ENCODE measurements at places on chromosomes 1 and 21.
A peak's percentile ranks its signal among the peaks of the same experiment; 100 is the strongest.

- DNase-seq: no peak
Observed at GRCh38 chr1:106637566-106637965, 418.9 kb upstream of the PRMT6 start.

DNA sequence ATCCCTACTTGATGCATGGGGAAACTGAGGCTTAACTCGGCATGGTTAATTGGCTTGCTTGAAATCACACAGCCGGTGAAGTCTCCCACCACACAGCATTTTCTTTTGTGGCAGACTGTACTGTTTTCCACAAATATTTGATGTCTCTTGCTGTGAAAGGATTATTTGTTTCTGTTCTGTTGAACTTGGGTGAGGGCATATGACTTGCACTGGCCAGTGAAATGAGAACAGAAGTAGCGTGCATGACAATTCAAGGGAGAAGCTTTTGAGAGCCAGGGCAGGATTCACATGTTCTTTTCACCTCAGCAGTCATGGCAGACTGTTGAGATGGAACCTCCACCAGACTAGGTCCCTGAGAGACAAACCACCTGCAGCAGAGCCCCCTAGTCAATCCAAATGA, 11.7 kb upstream of the AK2 start:
- DNase-seq: peak; percentile 72

DNA sequence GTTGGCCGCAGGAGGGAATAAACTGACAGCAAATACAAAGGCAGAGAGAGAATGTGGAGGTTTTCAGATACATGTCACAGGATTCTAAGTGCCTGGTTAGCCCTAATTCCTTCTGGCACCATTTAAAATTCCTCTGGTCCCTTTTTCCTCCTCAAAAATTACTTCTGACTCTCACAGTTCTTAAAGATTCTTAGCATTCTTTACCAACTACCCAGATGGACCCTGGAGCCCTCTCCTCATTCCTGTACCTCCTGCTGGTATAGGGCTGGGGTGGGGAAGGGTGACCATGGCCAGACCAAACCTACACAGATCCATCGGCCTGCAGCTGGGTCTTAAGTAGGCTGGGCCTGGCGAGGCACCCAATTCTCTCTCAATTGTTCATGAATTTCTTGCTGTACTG, 7.2 kb downstream of the MKNK1 start:
- no peak for DNase-seq

- no peak for DNase-seq
Observed at GRCh38 chr1:95332754-95333153, 98.7 kb downstream of the RWDD3 start.

DNA sequence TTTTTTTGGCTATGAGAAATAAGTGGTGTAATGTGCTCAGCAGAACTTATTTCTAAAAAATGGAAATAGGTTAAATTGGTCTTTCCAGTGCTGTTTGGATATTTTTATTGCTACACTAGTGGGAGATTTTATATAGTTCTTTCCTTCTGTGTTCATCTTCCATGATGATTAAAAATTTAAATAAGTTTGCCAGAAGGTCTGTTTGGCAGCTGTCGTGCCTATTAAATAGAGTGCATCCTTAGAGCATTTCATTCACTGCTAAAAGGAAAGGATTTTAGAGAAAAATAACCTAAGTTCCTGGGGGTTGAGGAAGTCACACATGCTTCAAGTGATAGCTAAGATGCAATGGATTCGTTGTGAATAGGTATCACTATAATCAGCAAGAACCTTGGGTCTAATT, 29.7 kb upstream of the RAVER2 start:
- no peak for DNase-seq

DNA sequence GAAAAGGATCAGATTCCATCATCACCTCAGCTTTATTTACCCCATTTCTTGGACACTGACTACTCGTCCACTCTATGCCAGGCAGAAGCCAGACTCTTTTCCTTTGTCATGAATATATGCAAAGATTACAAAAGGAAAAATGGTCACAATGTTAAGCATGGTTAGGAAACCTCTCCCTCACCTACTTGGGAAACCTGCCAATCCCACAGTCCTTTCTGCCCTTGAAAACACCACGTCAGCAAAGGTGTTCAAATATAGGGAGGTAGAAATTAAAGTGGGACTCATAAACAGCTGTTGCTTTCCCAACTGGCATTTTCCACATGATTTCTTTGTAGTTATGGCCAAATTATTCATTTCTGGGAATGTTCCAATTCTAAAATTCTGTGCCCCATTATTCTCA, 16.2 kb upstream of the ATP13A2 start:
- no peak for DNase-seq

GRCh38 chr1:153646672-153647345, 11.7 kb upstream of the SNAPIN start:
- peak; percentile 27 for DNase-seq

DNA sequence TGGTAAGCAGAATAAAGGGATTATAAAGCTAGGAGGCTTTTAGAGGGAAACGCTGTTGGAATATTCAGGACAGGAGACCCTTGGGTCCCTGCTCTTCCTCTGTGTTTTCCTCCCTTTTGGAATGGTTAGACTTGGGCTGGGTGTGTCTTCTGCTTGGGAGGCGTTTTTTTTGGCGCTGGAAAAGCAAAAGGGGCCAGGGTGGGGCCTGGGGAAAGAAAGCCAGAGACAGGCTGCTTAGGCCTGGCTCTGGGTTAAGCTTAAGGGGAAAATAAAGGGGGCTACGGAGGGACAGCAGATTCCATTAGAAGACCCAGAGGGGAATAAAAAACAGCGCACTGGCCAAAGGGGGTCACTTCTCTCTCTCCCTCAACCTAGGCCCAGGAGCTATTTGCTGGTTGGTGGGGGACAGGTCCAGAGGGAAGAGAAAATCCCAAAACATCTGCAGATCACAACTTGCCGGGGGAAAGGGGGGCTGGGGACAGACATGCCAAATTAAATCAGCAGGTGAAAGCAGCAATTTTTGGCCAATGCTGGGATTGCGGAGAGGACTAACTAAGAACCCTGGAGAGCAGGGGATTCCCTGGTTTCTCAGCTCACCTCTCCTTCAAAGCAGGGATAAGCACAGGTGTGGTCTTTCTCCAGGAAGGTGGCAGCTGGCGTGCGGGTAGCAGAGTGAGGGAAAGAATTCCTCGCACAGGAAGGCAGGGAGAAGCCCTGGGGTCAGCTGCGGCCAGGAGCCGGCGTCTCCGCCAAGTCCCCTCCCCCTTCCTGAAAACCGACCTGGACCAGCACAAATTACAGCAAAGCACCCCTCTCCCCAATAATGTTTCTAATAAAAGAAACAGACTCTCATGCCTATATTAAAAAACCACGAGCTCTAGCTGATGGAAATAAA, 82.2 kb upstream of the AK4 start:
- peak; percentile 6 for DNase-seq

DNA sequence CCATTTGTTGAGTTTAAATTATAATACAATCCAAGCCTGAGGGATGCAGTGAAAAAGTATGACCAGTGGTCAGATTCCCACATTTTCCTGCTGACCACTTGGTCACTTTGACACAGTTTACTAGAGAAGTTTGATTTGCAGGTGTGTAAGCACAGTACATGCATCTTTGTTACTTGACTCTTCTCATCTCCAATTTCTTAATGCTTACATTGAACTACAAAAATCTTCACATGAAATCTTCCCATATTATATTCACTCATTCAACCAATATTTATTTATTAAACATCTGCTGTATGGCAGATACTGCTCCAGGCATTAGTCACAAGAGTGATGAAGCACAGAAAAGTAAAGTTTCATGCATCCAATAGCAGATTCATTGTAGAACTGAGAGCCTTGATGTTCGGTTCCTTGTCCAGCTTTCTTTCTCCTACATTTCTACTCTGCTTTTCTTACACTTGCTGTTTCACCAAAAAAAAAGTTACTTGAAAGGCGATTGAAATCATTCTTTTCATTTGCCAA, 211.7 kb downstream of the NFIA start:
- DNase-seq: no peak

- DNase-seq: no peak
Observed at GRCh38 chr1:114144016-114144415, 9.7 kb downstream of the SYT6 start.

GRCh38 chr1:45785583-45785982, 17.8 kb upstream of the MAST2 start:
- peak; percentile 56 for DNase-seq

DNA sequence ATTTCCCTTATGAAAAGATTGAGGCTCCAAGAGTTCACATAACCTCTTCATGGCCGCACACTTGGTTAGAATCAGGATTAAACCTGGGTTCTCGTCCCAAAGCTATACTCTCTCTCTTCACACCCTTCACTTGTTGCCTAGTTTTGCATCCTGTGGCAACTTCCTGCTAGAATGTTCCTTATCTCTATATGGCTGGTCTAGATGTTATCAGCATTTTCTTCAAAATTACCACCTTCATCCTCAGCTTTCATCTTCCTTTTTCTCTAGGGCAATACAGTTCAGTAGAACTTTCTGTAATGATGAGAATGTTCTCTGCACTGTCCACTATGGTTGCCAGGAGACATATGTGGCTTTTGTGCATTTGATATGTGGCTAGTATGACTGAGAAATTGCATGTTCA, 31.1 kb upstream of the BCAR3 start:
- DNase-seq: no peak

DNA sequence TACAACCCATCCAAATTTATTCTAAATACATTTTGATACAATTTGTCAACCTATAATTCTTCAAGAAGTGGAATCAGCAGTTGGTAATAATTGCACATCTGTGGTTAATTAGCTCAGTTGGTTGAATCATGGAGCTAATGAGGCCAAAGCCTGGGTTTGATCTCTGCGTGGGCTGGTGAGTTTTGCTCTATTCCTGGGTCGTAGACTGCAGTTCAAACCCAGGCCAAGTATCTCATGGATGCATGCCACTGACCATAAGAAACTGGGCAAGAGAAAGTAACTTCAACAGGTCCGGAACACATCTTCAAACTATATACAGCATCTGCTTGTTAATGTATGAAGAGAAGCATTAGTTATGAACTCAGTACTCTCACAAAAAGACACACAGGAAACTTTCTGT, 779.7 kb downstream of the USP25 start:
- DNase-seq: no peak

DNA sequence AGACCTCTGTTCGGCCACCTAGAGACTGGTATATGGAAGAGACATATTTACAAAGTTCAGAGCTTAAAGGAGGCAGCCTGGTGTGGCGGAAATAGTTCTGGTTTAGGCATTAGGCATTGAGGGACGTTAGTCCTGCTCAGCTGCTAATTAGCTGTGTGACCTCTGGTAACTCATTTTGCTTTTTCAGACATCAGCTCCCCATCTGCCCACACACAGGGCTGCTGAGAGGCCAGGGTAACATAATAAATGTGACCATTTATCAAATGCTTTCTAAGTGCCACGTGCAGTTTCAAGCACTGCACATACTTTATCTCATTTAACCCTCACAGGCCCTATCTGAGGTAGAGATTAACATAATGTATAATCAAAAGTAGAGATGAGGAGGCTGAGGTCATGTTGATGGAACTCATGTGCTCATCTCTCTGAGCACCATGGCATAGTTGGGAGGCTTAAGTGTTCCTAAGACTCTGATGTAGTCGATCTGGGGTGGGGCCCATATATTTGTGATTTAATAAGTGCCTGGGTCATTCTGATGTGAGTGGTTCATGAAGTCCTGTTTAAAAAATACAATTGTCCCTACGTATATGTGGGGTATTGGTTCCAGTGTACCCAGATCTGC, 267.2 kb upstream of the PLXNA2 start:
- no peak for DNase-seq

GRCh38 chr1:116449578-116449977, 76.5 kb downstream of the ATP1A1 start:
- DNase-seq: no peak

DNA sequence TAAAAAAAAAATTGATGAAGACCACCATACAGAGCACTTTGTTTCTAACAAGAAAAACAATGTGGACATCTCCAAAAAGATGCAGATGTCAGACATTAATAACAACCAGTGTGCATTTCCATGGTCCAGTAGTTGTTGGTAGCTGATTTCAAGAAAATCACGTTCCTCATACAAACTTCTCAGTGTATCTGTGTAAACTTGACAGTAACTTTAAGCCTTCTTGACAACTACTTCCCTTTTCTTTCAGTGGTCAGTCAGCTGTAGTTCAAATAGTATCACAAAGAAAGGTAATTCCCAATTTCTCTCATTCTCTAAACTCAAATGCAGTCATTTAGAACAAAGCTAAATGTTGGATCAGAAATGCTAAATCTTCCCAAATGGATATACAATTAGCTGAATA, 879.9 kb downstream of the AMY1C start:
- DNase-seq: no peak

DNA sequence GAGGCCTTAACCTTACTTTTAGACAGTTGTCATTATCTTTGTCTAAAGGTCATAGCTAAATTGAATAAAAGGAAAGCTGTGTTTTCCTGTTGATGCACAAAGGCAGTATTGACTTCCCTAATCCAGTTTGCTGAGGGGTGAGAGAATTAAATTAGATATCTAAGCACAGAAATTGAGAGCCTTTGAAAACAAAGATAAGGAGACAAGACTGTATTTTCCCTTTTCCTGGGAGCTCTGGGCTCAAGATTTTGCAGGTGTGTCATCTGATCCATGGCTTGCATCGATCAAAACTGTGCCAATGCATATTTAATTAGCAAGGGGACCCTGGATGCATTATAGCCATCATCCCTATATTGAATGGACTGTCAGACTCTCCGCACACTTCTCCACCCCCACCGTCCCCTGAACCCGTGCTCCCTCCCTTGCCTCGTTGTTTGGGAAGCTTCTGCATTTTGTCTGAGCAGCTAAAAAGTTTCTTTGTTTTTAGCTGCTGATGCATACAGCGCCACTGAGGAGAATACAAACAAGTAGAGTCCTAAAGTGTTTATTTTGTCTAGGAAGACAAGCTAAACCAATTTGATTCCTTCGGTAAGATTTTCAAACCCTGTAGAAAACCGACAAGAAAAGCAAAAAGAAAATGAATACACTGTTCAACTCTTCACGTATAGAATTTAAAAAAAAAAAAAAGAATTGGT, 186.3 kb downstream of the NFIA start:
- DNase-seq: peak; percentile 27

DNA sequence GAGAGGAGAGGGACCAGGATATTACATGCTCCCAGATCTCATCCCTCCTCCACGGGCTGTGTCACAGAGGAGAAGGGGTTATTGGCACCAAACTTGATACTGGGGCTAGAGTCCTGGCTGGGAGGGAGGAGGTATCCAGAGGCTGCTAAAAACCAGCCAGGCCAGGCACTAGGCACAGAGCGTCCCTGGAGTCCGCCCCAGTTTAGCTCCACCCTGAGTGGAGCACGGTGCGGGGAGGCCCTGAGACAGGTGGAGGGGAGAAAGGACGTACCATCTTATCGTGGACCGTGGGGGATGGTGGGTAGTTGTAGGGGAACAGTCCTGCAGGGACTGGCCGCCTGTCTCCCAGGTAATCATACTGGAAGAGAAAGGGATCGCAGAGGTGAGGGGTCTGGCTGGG, 42.7 kb upstream of the GOLT1A start:
- no peak for DNase-seq

- no peak for DNase-seq
Observed at GRCh38 chr1:22039594-22040285, 12.8 kb upstream of the CDC42 start.

DNA sequence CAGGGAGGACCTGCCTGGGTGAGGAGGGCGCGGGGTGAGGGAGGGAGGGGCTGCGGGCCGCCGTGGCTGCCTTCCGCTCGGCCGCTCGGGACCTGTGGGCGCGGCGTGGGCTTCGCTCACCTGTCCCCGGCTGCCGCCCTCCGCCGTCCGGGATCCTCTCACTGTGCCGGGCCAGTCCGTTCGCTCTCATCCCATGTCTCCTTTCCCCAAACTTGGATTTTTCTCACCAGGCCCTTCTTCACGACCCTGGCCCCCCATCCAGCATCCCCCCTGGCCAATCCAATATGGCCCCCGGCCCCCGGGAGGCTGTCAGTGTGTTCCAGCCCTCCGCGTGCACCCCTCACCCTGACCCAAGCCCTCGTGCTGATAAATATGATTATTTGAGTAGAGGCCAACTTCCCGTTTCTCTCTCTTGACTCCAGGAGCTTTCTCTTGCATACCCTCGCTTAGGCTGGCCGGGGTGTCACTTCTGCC, 362 bp downstream of the ZBTB48 start:
- DNase-seq: no peak

All from SK-MEL-5 (cell line).